ENCODE measurements at places on chromosomes 7 and 10.

DNA sequence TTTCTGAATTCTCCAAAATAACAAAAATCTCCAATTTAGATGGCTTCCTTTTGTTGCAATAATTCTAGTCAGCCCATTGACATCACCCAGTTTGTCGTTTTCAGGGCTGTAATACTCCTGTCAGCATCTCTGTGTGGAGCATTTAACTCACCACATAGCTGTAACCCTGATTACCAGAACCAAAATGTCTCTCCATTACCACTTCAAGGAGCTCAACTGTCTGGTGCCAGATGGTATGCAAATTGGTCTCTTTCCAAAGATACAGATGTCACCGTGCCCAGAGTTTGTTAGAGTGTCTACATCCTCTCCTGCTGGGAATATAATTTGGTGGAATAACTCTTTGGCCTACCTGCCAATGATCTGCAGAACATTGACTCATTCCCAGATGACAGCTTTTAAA, 350.3 kb upstream of the POT1 start:
- no peak for DNase-seq

- no peak for DNase-seq
Observed at GRCh38 chr10:85026878-85027467, 698.6 kb downstream of the CCSER2 start.

- DNase-seq = no peak
Observed at GRCh38 chr10:79152423-79152817, 83.7 kb downstream of the ZMIZ1 start.

DNA sequence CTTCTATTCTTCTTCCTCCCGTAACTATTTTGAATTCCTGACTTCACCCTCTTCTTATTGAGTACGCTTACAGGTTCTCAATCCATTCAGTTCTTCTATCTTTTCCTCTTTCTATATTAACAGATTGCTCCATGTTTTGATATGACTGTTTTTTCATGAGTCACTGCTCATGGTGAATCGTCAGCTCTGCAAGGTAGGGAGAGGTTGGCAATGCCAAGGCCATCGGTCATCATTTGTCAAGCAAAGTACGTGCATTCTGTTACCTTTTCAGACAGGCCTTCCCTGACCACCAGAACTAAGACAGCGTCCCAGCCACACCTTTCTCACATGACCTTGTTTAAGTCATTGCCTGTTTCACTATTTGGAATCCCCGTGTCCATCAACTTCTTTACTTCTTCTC, 1001.9 kb upstream of the SORCS1 start:
- DNase-seq = no peak

DNA sequence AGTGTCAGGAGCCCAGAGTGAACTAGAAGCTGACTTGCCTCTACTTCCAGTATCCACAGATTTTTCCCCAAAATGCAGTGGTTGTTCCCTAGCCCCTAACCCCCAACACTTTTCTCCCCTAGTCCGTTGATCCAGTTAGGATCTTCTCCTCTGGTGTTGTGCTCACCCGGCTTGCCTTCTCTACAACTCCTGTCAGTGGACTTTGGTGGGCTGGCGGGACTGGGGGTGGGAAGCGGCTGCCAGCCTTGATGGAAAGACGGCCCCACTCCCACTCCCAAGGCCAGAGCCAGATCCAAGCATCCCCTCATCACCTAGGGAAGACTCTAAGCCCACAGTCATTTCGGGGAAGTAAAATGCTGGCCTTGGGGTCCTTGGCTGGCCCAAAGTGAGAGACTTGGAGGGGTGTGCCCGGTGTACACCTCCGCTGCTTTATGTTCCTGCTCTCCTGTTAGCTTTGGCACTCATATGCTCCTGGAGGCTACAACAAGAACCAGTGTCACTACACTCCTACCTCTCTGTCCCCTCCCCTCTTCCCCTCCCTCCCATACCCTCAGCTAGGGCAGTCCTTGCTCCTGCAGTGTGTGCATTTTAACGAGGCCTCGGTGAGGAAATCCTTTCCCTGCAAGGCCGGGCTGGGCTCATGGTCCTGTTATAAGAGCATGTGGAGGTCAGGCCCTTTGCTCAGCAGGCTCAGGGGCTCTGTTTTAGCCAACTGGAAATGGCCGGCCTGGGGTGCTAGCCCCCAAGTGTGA, 930 bp upstream of the HOXA10 start:
- DNase-seq = no peak

DNA sequence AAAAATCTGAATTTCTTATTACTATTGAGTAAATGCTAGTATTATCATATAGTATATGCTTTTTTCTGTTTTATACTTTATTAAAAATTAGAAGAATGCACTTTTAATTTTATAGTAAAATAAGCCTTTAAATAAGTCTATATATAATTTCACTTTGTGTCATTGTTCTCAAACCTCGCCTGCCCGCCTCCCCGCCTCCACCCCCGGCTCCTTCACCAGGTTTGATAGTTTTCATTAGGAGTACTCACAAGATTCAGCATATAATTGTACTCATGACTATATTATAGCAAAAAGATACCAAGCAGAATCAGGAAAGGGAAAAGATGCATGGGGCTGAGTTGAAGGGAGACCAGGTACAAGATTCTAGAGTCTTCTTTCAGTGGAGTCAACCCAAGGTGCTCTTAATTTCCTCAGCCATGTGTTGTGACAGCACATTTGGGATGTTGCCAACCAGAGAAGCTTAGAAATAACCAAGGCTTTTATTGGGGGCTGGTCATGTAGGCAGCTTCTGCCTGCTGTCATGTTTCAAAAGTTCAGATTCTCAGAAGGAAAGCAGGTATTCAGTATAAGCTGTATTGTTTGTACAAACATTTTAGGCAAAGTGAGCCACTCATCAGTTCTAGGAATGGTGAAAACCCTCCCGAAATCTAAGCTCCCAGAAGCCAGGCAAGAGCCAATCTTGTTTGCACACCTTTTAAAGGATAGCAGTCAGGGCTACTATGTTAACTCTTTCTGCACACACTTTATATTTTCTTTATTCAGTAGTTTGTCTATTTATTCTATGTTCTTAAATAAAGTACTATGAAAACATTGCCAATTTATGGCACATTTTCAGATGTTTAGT, 12.3 kb downstream of the NHLRC2 start:
- no peak for DNase-seq

- DNase-seq = peak; percentile 44
Observed at GRCh38 chr10:11036424-11037011, 18.8 kb downstream of the CELF2 start.

DNA sequence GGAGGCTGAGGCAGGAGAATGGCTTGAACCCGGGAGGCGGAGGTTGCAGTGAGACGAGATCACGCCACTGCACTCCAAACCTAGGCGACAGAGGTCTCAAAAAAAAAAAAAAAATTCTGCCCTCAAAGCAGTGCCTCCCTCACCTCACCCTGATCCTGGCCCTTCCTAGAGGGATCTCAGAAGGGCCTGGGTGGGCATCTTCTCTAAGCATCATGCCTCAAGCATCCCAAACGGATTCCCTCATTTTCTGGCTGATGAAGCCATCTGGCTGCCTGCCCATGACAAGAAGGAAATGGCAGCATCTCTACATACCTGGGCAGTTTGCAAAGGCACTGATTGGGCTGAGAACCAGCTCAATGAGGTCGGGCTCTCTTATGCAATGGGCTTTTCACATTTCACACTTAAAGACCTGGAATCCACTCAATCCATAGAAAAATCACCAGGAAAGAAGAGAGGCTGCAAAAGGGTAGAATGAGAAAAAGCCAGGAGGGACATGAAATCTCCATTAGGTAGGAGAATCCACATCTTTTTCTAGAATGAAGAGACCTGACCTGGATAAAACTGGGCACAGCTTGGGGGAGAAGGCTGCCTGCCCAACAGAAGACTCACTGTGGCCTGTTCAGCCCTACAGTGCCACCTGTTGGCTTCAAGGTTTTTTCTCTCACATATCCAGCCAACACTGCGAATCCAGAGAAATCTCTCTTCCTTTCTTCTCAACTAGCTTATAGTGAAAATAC, 48.1 kb downstream of the PDLIM1 start:
- DNase-seq = peak; percentile 49

- no peak for DNase-seq
Observed at GRCh38 chr10:95425592-95426465, 135.0 kb upstream of the PDLIM1 start.

DNA sequence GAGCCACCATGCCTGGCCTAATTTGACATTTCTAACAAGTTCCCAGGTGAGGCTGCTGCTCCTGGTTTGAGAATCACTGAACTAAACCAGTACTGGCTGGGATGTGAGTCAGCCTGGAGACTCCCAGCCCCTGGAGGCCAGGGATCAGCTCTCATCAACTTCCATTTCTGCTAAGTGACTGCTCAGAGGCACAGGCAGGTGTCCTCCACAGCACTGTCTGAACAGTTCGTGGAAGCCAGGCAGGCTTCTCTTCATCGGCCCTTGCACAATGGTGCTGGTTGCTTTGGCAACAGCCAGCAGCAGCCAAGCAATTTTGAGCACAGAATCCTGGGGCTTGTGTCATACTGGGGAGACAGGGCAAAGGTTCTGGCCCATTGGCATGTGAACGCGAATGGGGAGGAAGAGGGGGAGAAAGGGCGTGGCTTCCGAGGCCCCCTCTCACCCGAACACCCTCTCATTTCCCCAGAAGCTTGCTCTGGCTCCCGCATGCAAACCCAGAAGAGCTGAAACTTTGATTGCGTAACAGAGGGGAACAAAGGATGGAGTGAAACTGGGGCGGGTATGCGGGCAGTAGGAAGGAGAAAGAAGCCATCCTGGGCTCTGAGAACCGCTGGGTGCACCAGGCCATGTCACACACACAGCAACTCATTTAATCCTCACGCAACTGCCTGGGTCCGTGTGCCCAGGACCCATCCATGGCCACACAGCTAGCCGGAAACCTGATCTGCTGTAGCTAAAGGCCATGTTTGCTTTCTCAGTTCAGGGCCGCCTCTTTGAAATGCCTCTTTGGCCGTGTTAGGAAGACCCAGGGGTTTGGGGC, 9.0 kb upstream of the POR start:
- DNase-seq = peak; percentile 92

DNA sequence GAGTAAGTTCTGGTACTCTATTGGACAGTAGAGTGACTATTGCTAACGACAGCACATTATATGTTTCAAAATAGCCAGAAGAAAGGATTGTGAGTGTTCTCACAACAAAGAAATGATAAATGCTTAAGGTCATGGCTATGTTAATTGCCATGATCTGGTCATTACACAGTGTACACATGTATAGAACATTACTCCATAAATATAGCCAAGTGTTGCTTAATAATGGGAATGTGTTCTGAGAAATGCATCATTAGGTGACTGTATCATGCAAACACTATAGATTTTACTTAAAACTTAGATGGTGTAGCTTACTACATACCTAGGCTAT, 19.6 kb downstream of the EPC1 start:
- peak; percentile 24 for DNase-seq

- DNase-seq = no peak
Observed at GRCh38 chr7:93409324-93409723, 165.2 kb downstream of the CALCR start.

- DNase-seq = no peak
Observed at GRCh38 chr10:80512031-80512526, 25.6 kb upstream of the SH2D4B start.

DNA sequence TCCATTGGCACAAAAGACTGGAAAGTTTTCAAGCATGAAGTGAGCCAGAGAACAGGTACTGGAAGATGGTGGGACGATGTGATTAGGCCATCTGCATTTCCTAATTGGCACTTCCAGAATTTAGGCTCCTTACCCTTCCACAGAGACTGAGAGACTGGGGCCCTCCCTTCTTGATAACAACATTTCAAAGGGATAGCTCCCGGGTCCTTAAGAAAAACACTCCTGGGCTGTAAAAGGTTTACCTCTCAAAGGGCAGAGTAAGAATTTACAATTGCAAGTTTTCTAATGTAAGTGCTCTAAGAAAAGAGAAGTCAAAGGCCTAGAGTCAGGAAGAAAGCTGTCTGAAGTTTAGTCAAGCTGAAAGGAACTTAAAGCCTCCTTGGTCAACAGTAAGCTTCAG, 559.5 kb upstream of the C7orf33 start:
- no peak for DNase-seq

DNA sequence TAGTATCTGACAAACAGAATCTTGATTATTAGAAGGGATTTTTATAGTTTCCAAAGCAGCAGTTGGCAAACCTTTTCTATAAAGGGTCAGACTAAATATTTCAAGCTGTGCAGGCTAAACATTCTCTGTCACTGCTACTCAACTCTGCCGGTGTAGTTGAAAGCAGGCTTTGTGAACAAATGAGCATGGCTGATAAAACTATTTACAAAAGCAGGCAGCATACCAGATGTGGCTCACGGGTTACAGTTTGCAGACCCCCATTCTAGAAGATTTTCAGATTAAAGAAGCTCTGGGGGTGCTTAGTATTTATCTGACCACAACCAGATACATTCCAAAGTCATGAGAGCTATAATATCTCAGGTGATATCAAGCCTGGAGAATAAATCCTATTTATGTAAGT, 1017.5 kb downstream of the SORCS1 start:
- no peak for DNase-seq

DNA sequence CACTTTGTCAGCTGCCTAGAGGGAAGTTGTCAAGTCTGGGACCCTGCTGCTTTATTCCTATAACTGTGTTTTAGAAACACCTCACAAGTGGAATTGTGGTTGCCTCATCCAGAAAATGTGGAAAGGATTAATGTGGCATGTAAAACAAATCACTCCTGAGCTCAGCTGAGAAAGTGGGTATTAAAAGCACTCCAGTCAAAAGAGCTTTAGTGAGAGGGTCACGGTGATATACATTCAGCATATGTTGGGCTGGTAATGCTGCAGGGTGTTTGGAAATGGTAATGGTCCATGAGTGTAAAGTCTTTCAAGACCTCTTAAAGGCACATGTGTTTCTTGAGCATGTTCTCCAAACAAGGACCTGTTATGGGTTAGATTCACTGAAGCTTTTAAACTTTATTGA, 318.2 kb upstream of the MEOX2 start:
- DNase-seq = no peak

DNA sequence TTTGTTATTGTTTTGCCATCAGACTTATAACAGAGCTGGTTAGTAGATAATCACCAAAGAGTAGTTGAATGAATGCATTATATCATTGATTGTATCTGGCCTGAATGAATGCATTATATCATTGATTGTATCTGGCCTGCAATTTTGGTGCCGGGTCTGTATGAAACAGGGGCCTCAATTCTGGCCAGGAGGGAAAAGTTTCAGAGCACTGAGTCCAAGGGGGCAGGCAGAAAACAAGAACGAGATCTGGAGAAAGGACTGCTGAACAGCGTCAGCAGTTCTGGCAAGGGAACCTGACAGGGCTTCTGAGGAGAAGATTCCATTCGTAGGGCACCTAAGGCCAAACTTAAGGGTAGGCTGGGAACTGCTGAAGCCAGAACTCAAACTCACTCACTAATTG, 128.0 kb downstream of the SEMA3C start:
- no peak for DNase-seq

GRCh38 chr10:69097729-69098128, 9.8 kb downstream of the SRGN start:
- DNase-seq = peak; percentile 35

- peak; percentile 51 for DNase-seq
Observed at GRCh38 chr7:18352339-18353255, 143.0 kb upstream of the HDAC9 start.

- peak; percentile 14 for DNase-seq
Observed at GRCh38 chr10:20765066-20765465, 132.0 kb downstream of the NEBL start.

- DNase-seq = peak; percentile 77
Observed at GRCh38 chr10:75400771-75401568, 594 bp downstream of the ZNF503 start.

GRCh38 chr10:75403144-75403938, 1.8 kb upstream of the ZNF503 start:
- DNase-seq = peak; percentile 8

Measured in fibroblast of gingiva (primary cell).